ENCODE measurements at places on chromosomes 16 and 17. TPM values are rescaled to one million over a fixed set of nuclear protein-coding genes. Genes with fewer than 3 reads are reported as not detected.

The PMP22 gene
- 5.7 TPM for total RNA-seq

The TBC1D3C gene
- total RNA-seq, result 0.33 TPM

The NECAB2 gene
- total RNA-seq, result 0.49 TPM

The ZNF594 gene
- 9.6 TPM for total RNA-seq

- no peak for DNase-seq
- no peak overlapping the region for H3K4me3 ChIP-seq
- no peaks in the 10 kb centered on the region for H3K4me1 ChIP-seq
- H3K27ac ChIP-seq, result no peak overlapping the region
These were observed 145.1 kb upstream of the NOG start for GRCh38 chr17:56448371-56448770.

DNA sequence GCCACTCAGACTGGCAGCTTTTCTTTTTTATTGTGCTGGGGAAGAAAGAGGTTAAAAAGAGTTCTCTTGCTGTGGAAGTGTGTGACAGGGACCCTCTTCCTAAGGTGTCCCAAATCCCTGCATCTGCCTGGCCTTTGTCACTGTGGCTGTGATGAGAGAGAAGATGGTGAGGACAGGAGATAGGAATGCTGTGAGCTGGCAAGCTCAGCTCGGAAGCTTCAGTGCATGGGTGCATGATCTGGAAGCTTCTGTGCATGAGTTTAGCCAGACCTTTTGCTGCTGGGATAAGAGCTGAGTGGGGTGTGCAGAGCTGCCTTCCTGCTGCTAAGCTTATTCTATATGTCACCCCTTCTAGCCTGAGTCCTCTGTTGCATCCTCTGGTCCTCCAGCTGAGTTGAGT, 103.3 kb upstream of the CACNG3 start:
- no peaks in the 10 kb centered on the region for H3K4me1 ChIP-seq
- peaks cover 10% of the 10 kb centered on the region for H3K27me3 ChIP-seq
- no peak for DNase-seq
- no peaks in the 10 kb centered on the region for H3K36me3 ChIP-seq

- no peak for DNase-seq
- no peak overlapping the region for H3K4me3 ChIP-seq
- no peaks in the 10 kb centered on the region for H3K27me3 ChIP-seq
- H3K27ac ChIP-seq, result no peak overlapping the region
- no peaks in the 10 kb centered on the region for H3K36me3 ChIP-seq
These were observed 30.9 kb upstream of the KCNJ12 start for GRCh38 chr17:21345236-21345635.

DNA sequence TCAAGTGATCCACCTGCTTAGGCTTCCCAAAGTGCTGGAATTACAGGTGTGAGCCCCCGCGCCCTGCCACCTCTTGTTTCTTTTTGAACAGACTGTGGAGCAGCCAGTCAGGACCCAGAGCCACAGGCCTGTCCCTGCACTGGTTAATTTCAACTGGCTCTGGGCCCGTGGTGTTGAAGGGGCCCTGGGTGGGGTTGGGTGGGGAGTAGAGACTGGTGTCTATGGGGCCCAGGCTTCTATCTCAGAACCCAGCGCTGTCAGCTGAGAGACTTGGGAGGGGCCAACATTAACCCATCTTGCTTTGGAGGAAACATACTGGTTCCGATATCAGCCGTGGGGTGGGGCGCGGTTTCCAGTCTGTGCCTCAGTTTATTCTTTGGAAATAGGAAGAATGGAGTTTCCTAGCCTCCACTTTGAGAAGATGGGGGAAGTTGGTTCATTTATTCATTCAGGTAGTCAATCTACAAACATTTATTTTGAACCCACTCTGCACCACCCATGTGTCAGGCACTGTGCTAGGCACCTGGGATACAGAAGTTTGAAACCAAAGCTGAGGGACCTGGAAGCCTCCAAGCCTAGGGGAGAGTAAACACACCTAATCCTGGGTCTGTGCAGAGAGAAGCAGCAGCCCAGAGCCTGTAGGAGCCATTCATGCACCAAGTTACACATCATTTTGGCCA, 15.5 kb upstream of the SLC4A1 start:
- peaks cover 18% of the 10 kb centered on the region for H3K4me1 ChIP-seq
- H3K36me3 ChIP-seq, result no peaks in the 10 kb centered on the region
- H3K27me3 ChIP-seq, result peaks cover 14% of the 10 kb centered on the region

- no peak overlapping the region for H3K4me3 ChIP-seq
- H3K4me1 ChIP-seq, result peaks cover 17% of the 10 kb centered on the region
- no peak overlapping the region for H3K27ac ChIP-seq
- no peaks in the 10 kb centered on the region for H3K27me3 ChIP-seq
- H3K36me3 ChIP-seq, result peaks cover 58% of the 10 kb centered on the region
- DNase-seq, result no peak
These were observed 35.4 kb downstream of the GINS2 start for GRCh38 chr16:85653290-85653891.

GRCh38 chr17:48416971-48417370, 13.0 kb downstream of the SKAP1 start:
- H3K4me1 ChIP-seq, result no peaks in the 10 kb centered on the region
- peaks cover 1% of the 10 kb centered on the region for H3K27me3 ChIP-seq
- no peak for DNase-seq
- H3K4me3 ChIP-seq, result no peak overlapping the region
- no peak overlapping the region for H3K27ac ChIP-seq

- peak; percentile 40 for DNase-seq
- no peaks in the 10 kb centered on the region for H3K27me3 ChIP-seq
- no peak overlapping the region for H3K27ac ChIP-seq
- H3K36me3 ChIP-seq, result no peaks in the 10 kb centered on the region
These were observed 38.2 kb upstream of the PIRT start for GRCh38 chr17:10875984-10876555.

DNA sequence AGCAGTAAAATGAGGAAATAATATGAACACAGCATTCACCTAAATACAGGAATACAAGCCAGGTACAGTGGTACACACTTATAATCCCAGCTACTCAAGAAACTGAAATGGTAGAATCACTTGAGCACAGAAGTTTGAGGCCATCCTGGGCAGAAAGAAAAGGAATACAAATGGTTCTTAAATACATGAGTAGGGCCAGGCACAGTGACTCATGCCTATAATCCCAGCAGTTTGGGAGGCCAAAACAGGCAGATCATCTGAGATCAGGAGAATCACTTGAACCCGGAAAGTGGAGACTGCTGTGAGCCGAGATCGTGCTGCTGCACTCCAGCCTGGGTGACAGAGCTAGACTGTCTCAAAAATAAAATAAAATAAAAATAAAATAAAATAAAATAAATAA, 23.0 kb upstream of the SMG8 start:
- no peaks in the 10 kb centered on the region for H3K4me1 ChIP-seq
- no peak overlapping the region for H3K4me3 ChIP-seq
- H3K27me3 ChIP-seq, result no peaks in the 10 kb centered on the region
- H3K36me3 ChIP-seq, result peaks cover 18% of the 10 kb centered on the region

- no peak overlapping the region for H3K27ac ChIP-seq
- no peak overlapping the region for H3K4me3 ChIP-seq
- no peaks in the 10 kb centered on the region for H3K27me3 ChIP-seq
- no peak for DNase-seq
- peaks cover 15% of the 10 kb centered on the region for H3K36me3 ChIP-seq
These were observed 16.2 kb downstream of the UNC13D start for GRCh38 chr17:75828076-75828400.
